ENCODE measurements at places on chromosomes 13 and 19. TPM values are rescaled to one million over a fixed set of nuclear protein-coding genes. Genes with fewer than 3 reads are reported as not detected.

DNA sequence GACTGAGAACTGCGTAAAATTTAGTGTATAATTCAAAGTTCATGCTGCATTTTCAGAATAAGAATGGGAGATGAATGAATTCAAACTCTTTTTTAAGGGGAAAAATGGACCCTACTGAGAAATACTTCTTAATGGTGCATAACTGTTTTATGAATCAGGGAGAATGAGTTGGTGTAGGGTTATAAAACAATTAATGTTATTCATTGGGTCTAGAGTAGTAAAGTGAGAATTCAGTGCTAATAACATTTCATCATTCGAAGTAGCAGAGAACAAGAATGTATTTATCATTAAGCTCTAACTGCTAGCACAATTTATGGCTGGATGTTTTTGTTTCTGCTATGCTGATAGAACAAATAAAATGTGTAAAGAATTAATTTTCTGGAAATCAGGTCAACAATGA, 310.2 kb downstream of the SLITRK5 start:
- no peak for DNase-seq

DNA sequence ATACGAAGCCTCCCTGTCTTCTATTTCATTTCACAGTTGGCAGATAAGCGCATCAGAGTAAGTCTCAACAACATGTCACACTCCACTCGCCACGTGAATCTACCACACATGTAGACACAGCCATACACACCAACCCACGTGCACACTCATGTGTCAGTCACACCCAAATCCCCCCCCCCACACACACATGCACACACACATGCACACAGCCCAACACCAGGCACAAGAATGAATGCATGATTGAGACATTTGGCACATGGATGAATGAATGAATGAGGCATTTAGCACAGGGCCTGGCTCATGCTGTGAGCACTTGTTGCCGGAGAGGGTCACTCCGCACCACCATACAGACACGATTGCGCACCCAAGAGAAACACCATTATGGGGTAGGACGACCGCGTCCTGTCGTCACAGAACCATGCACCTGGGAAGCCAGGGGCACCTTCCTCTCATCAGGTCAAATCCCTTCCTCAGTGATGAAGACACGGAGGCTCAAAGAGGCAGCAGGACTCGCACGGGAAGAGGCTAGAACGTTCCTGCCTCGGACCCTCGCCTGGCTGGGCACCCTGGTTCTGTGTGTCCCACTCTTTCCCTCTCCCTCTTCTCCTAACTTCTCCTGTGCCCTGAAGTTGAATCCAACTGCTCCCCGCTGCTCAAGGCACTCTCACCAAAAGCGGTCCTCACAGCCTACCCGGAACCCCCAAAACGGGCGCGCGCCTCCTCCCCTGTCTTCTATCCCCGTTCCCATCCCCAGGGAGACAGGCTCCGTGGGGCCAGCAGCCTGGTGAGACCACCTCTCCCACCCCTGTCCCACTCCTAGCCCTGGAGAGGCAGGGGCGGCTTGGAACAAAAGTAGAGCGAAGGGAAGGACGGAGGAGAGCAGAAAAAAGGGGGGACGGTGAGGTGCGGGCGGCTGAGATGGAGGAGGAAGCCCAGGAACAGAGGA, 1.3 kb downstream of the MEIS3 start:
- DNase-seq = no peak

OR7D2 gene
- 0.13 TPM for polyA plus RNA-seq

- peak; percentile 85 for DNase-seq
Measured at GRCh38 chr19:8342684-8343482, at the start of gene KANK3. KANK3 (minus strand) TSS chr19:8343262; CDS start chr19:8337828, 5,434 bp downstream.

TEX29 gene
- polyA plus RNA-seq = 0.47 TPM

GRCh38 chr13:36133950-36134626, 2.9 kb upstream of the DCLK1 start:
- no peak for DNase-seq

CCDC70 gene
- polyA plus RNA-seq = not detected
